Stimulated activated CD4-positive, alpha-beta T cell treated with anti-CD3 and anti-CD28 coated beads, Interleukin-12 subunit alpha, Interleukin-12 subunit beta, amount 100 ng/mL, for 48 hours (primary cell): ENCODE measurements at places on chromosomes 5 and 9.

DNA sequence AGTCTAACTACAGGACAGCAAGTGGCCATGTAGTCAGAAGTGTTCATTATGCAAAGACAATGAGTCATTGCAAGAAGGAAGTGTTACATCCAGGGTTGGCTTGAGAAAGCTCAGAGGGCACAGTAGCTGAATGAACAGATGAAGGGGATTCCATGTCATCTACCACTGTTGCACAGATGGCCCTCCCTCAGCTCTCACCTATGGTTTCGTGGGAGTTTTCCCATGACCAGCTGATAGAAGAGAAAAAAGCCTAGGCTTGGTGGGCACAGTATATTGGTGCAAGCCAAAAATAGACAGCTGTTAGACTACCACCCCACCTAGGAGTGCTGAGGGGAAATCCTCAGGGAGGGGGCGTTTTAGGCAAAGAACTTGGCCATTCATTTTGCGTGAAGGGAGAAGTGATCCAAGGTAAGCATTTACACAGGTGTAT lies 217.0 kb downstream of the DMRT2 start:
- no peak for DNase-seq

DNA sequence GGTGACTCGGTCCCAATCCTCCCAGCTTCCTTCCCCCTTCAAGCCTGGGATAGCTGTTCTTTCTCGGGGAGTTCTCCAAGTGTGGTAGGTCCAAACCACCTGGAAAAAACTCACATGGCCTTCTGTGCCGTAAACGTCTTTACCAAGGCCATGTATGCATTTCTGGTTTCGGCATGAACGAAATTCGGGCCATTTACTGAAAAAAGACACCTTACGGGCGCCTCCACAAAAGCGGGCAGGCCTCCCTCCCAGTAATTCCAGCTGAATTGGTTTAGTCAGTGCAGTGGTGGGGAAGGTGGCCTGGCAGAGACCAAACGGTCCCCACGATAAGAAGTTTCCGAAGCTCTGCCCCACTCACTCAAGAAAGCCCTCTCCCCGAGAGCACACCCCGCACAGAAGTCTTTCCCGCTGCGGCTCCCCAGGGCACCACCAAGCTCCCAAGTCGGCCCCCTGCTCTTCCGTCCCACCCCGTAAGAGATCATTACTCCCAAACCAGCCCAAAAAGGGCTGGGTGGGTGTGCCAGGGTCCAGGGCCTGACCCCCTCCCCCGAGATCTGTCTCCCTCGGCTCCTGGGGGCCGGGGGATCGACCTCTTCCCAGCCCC lies 86.3 kb upstream of the MELK start:
- no peak for DNase-seq

DNA sequence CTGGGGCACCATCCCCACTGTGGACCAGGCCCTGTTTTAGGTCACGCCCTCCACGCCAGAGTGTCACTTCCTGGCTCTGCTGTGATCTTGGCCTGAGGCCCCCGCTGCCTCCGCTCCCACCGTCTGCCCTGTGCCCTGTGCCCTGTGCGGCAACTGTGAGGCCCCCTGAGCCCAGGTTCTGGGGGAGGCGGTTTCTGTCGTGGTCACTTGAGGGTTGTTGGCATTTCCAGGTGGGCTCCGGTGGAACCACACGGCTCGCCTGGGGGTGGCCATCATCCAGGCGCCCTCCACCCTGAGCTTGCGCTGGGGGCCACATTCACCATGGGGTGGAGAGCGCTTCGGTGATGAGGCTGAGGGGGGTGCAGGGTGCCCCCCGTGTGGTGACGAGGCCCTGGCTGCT lies 6.6 kb downstream of the DPP7 start:
- DNase-seq = no peak

DNA sequence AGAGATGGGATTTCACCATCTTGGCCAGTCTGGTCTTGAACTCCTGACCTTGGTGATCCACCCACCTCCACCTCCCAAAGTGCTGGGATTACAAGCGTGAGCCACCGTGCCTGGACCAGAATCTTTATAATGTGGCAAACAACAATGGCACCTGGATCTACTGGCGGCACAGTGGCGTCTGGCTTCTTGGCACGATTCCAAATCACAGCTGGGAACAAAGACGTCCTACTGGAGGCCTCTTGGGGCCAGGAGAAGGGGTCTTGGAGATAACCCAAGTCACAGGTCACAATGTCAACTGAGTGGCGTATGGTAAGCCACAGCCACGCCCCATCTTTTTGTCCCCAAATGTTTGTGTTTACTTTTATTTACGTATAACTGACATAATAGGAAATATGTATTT lies 77.8 kb upstream of the RAPGEF1 start:
- DNase-seq = no peak

DNA sequence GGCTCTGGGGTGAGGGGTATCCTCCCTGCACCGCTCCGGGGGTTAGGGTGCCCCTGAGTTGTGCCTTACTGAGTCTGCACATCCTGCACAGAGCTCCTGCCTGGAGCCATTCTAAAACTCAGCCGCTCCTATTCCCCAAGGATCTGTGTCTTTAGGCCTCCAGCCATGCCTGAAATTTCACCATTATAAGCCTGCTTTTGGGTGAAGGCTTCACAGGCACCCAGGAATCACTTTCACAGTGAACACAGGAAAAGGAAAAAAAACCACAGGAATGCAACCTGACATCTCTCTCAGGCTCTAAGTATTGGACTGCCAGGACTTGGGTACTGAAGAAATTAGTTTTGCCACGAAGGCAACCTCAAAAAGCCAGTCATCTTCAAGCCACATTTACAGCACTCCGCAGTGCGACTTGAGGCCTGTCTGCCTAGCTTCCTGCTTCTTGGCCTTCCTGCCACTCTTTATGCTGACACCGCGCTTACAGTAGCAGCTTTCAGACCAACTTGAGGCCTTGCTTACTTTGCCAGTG lies 30.9 kb downstream of the GALNT10 start:
- peak; percentile 42 for DNase-seq
